Activated T-helper 1 cell treated with anti-CD3 and anti-CD28 coated beads, Interleukin-2, amount 50 U/mL, for 16 hours (primary cell): ENCODE measurements at places on chromosomes 7 and 10.

GRCh38 chr7:101625031-101625791 lies 3.9 kb downstream of the MYL10 start:
- DNase-seq = no peak

GRCh38 chr7:85561706-85562105 lies 374.9 kb upstream of the SEMA3D start:
- DNase-seq = no peak

DNA sequence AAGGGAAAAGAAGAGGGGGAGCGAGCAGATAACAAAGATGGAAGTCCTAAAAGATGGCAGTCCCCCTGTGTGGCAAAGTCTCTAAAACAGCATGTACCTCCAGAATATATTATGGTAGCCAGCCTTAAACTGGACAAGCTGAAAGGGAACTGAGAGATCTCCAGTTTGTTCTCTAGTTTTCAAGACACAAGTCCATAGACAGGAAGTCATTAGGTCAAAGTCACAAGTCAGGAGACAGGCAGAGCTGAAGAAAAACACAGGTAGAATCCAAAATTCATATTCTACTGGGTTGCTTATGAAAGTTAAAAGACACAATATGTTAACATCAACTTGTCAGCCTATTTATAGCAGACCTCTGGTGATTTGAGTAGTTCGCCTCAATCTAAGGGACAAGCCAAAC lies 38.7 kb downstream of the FAM107B start:
- no peak for DNase-seq

DNA sequence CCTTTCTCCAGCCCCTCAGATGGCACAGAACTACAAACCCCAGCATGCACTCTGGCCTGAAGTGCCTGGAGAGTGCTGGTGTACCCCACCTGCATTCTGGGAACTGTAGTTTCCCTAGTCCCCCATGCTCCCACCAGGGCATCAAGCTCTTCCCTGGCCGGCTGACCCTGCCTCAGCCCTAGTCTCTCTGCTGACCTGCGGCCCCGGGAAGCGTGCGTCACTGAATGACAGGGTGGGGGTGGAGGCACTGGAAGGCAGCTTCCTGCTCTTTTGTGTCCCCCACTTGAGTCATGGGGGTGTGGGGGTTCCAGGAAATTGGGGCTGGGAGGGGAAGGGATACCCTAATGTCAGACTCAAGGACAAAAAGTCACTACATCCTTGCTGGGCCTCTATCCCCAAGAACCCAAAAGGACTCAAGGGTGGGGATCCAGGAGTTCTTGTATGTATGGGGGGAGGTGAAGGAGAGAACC lies 2.1 kb downstream of the NOS3 start:
- DNase-seq = no peak

- DNase-seq = no peak
These were observed 178.3 kb downstream of the PTN start for GRCh38 chr7:137165241-137165640.

GRCh38 chr7:92631067-92631849 lies 41.1 kb upstream of the FAM133B start:
- no peak for DNase-seq

DNA sequence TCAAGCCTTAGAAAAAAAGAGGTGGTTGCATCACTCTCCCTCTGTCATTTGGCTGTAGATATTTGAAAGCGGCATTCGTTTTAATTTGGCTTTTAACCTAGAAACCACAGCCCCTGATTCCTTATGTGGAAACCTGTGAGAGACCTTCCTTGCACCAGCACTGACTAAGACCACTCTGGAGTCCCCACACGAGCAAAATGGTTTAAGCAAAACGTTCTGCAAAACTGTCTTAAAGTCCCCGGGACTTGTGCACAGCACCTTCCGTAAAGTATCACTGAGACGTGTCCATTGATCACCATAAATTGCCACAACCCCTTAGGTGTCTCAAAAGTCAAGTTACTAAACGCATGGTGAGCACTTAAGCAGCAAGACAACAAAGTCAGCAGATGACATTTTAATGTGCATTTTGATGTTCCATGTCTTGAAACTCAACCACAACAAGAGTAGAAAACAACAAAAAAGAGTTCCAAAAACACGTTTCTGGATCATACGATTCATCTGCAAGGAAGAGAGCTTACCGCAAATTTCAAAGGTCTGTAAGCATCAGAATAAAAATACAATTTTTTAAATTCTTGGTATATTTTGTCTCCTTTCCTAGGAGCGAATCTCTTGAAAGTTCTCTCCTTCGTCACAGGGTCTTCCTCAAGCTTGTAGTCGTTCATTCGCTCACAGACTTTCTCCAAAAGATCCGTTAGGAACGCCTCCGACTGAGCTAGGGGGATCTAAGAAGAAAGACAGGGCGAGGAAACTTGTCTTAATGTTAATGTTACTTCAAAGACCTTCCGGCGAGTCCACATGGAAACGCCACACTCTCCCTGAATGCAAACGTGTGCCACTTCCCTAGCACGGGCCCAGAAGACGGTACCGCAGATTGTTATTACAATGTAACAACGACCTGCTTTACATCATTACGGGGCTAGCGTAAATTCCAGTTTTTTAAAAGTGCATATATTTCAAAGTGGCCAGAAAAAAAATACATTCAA lies 37.7 kb downstream of the CNPY1 start:
- no peak for DNase-seq

DNA sequence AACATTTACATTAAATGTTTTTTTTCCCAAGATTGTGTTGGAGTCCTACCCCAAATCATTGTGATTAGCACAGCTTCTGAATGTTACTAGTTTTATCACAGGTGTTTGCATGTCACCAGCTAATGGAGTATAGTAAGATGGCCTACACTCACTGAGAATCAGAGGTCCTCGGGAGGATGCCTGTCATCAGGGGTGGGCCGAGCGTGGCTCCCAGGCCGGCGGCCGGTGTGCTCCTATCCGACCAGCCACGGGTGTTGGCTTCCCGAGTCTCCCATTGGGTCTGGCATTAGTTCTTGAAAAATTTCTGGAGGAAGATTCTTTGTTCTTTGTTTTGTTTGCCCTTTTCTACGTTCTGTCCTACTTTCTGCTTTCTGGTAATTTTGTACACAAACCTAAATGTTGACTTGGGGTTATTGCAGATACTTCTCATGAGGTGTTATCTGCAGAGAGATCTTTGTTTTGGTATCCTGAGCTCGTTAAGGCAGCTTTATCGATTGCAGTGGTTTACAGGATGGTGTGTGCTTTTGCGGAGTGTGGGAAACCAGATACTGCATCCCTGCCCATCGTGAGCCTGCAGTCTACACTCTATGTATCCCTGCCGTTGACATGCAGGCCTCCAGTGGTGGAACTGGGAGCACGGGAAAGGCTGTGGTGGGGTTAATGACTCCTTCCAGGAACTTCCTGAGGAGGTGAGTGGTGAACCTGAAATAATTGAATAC lies 67.3 kb upstream of the DNAJB6 start:
- DNase-seq = no peak
